ENCODE measurements at places on chromosomes 16 and 17.

- DNase-seq = peak; percentile 82
Measured at GRCh38 chr17:63600569-63601438, at the start of gene TACO1. TSS of gene TACO1 (plus strand) at chr17:63600895. CDS start at chr17:63601084, 189 bp downstream.

DNA sequence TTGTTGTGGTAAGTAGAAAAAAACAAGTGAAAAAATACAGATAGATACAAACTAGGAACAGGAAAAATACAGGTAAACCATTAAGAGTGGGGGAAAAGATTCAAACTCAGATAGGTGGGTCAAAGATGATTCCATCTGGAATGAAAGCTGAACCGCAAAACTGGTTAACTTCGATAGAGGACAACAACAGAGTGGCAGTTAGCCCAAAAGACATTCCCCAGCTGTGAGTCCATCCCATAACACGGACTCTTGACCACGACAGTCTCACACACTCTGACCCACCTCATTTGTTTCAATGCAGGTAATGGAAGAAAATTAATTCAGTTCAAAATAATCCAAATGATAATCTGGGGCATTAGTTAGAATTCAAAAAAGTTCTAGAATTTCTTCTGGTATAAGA, 13.5 kb downstream of the ELAC2 start:
- no peak for DNase-seq

GRCh38 chr17:73533781-73534180, 110.5 kb downstream of the SDK2 start:
- DNase-seq = peak; percentile 21

DNA sequence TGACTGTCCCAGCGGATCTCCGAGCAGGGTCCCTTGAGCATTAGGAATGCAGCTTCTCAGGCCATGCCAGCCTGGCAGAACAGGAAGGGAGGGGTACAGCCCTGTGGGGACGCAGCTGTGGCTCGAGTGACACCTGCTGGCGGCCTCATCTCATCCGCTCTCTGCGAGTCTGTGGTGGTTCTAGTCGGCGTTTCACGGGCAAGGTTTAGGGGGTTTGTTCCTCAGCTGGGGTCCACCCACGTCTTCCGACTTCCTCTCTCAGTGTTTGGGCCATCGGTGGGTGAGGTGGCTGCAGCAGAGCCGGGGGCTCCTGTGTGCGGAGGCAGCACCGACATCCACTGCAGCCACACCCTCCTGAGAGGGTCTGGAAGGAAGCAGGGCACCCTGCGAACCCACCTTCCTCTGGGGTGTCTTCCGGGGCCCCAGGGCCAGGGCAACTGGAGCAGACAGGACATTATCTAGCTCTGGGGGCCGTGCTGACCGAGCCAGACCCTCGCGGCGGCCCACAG, 33.3 kb downstream of the JPH3 start:
- peak; percentile 22 for DNase-seq

DNA sequence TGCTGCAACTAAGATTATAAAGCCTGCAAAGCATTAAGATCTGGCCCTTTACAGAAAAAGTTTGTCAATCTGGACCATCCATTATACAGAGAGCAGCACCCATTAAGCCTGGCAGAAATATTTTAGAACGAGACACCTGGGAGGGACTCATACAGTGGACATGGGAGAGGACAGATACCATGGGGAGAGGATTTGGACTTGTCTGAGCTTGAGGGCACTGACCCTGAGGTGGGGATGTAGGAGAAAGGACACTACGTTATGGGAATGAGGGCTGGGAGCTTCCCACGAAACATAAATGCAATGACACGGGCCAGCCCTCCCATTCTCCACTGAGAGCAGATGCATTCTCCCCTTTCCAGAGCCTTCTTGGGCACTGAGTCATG, 6.2 kb downstream of the RUSF1 start:
- DNase-seq = no peak

DNA sequence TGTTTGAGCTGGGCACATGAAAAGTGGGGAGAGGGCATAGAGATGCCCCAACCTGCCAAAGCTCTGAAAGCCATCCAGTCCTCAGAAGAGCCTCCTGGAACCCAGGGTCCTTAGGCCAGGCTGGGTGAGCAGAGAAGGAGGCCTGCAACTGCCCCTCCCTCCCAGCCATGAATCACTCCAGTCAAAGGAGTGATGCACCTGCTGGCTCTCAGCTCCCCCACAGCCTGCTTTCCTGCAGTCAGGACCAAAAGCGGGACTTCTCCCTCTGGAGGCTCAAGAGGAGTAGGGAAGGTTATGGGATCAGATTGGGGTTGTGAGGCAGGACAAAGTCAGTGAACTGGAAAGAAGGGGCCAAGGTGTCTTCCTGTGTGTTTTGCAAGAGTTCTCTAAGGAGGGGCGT, 145.6 kb downstream of the TMEM132E start:
- no peak for DNase-seq

GRCh38 chr17:4960279-4960922, 7.2 kb downstream of the SPAG7 start:
- DNase-seq = no peak

DNA sequence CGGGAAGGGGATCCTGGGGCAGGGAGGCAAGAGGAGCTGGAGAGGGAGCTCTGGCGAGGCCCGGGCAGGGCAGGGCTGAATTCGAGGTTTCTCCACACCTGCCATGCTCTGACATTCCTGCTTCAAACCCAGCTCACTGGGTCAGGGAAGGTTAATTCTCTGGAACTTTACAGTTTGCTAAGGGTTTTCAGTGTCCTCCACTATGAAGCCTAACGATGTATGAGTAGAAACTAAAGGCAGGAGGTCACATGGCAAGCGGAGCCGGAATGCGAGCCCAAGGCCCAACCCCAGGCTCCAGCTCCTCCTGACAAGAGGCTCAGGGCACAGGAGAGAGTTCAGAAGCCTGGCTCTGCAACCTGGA, 29.2 kb downstream of the DCAKD start:
- no peak for DNase-seq

DNA sequence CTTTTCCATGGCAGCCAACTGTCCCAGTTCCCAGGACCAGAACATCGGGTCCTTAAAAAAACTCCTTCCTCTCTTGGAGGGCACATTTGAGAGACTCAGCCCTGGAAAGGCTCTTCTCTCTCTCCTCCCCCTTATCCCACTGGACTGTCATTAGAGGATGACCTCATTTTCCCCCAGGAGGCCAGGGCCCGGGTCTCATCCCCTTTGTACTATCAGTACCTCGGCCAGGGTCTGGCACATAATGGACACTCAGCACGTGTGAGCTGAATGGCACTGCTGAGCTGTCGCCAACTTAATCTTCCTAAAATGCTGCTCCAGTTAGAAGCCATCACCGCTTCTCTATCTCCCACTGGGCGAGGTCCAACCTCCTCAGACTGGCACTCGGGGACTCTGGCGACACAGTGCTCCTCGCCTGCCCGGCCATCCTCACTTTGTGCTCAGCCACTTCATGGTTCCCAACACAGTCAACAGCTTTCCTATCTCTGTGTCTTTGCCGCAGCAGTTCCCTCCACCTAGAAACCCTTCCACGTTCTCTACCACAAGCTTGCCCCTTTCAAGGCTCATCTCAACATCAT, 3.6 kb upstream of the RHBDL3 start:
- DNase-seq = no peak

- no peak for DNase-seq
Measured at GRCh38 chr17:82791532-82791931, 39.7 kb downstream of the TBCD start.

DNA sequence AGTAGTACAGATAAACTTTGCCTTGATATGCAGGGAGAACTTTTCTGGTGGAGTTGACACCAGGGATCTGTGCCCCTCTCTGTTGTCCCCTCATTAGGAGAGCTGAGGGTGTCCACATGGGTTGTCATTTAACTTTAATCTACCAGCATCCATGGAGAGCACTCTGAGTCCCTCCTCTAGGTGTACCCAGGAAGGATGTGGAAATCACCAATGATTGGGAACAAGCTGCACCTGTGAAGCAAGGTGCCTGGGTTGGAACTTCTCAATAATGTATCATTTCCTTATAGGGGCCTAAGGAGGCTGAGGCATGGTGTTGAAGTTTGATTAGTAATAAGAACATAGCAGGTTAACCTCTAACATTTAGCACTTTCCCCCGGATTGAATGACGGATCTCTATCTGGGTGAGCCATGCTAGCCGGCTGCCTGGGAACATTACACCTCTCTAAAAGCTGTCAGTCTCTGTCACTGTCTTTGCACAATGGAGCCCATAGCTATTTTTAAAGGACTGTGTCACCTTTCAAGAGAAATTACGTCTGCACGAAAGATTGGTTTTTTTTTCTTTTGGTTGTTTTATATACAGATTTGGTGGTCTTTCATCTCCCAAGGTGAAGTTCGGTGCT, 239.3 kb downstream of the MAF start:
- no peak for DNase-seq

- DNase-seq = no peak
Measured at GRCh38 chr16:51085271-51085670, 65.8 kb downstream of the SALL1 start.

DNA sequence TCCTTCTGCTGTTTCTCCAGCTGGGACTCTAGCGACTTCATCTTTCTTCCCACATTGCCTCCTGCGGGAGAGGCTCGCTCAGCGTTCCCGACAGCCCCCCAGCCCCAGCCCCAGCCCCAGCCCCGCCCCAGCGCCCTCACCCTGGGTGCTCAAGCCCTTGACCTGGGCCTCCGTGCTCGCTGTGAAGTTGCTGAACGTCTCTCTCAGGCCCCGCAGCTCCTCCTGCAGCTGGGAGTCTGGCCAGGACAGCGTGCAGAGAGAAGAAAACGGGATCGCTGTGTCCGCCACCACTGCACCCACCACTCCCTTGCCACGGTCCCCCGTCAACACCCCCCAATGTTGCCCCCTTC, 2.4 kb downstream of the ASGR1 start:
- no peak for DNase-seq

GRCh38 chr16:77967054-77967904, 55.1 kb upstream of the CLEC3A start:
- no peak for DNase-seq

DNA sequence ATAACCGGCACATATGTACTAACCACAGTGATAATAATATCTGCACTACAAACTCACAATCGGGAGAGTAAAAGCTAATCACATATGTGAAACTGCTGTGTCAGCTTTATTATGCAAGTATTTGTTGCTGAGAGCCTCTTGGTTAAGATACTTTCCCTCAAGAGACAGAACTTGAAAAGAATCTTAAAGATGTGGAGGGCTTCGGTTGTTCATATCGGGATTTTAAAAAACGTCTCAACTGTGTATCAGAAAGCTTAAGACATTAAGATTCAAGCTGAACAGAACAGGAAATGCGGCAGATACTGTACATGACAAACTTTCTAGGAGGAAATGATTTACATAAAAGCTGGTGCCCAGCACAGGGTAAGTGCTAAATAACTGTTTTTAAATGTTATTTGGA, 27.5 kb upstream of the HLF start:
- DNase-seq = no peak

DNA sequence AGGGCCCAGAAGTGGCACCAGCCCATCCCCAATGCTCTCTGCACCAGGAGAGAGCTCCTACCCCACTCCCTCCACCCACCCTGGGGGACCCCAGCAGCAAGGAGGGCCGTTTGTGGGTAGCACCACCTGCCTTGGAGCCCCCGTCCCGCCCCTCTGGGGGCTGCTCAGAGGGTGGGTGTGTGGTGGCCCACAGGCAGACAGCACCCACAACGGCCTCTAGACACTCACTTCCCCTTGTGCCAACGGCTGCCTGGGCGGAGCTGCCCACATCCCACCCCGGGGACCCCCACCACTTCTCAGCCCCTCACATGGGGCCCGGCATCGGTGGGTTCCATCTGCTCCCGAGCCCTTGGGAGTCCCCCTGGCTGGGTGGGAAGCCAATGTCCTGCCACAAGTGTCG, 33.3 kb downstream of the BAHCC1 start:
- no peak for DNase-seq

DNA sequence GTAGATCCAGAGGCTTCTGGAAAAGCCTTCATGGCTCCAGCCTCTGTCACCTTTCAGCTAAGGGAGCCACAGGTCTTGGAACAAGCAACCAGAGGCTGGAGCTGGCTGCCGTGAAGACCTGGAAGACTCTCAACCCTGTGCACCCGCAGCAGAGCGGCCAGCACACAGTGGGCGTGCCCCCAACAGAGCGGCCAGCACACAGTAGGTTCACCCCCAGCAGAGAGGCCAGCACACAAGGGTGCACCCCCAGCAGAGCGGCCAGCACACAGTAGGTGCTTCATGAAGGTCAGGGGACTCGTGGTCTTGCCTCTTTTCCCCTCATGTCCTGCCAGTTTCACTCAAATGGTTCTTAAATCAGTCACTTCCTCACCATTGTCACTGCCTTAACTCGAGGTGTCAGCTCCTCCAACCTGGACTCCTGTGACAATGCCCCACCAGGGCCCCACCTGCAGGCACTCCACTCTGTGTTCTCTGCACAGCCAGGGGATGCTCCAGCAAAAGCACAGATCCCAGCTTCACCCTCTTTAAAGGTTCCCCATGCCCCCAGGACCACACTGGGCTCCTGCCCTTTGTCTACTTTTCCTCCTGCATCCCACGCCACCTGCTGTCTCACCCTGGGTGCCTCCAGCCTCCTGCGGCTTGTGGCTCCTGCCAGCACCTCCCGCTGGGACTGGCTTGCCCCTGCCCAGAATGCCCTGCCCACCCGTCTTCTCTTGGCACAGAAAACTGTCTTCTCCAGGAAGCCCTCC, 42.4 kb upstream of the DOC2B start:
- DNase-seq = no peak

DNA sequence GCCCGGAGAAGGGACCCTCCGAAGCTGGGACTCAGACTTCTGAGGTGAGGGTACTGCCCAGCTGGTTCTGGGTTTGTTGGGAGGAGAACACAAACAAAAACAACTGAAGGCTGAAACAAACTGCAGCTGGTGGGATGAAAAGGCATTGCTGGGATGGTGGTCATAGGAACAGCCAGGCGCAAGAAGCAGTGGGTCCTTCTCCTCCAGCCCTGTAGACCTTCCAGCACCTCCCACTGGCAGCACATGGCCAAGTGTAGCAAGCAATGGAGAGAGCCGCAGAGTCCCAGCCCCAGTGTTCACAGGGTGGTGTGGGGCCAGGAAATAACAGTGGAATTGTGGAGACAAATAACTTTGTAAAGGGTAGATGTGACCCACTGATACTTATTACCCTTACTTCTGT, 48.7 kb upstream of the FOXJ1 start:
- DNase-seq = no peak

GRCh38 chr17:61631800-61632199, 40.8 kb upstream of the NACA2 start:
- DNase-seq = no peak

DNA sequence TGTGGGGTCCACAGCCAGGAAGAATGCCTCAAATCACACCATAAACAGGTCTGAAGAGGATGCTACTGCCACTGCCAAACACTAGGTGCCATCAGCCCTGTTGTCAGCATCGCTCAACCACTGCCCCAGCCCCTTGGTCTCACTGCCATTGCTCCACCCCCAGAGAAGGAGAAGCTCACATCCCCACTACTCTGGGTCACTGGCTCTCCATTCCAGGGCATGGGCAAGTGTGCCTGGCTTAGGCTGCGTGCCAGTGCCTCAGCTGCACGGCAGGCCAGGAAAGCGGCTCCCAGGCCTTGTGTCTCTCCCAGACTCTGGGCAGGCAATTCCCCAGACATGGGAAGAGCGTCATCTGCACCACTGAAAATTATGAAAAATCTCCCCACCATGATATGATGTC, 1.2 kb upstream of the IGSF6 start:
- DNase-seq = no peak
